ENCODE measurements at places on chromosomes 1 and 21.

- DNase-seq: no peak
Measured at GRCh38 chr1:41592451-41593125, 108.1 kb upstream of the EDN2 start.

DNA sequence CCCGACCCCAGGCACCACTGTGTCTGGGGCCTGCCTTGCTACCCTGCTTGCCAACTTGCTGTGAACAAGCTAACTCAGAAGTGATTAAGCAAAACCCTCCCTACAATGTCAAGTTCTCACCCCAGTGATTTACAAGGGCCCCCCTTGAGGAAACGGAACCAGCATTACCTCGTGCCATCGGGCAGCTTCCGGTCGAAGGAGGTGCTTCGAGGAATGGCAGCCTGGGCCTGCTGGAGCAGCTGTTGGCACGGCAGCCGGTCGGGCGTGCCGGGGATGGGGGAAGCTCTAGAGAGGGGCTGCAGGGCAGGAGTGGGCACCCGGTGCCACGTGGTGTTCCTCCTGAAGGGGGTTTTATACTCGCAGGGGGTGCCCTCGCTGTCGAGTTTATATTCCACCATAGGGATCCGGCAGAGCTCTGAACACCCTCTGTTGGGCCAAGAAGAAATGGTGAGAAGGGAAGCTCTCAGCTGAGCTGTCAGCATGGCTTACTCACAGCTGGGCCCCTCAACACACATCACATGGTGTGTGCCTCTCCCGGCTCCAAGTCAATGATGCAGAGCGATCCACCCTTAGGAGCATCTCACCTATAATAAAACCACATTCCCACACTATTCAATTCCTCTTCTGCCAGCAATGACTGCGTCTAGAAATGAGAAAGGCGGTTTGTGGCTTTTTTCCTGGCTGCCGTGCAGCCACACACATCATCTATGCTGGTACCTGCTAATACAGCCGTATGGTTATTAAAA lies 184.4 kb downstream of the SIPA1L2 start:
- DNase-seq: no peak

DNA sequence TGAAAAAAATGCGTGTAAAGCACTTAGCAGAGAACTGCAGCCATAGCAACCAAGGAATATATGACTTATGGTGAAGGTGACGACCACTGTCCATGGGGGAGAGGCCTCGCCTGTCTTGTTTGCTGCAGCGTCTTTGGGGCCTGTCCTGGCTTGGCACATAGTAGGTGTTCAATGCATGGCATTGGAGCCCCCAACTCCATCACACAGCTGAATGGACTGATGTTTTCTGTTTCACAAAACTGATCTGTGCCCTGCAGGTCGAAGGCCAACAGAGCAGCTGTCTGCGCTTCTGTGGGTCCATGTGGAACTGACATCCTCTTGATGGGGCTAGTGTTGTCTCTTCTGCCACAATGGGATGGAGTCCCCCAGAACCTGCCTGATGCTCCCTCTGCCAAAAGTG lies 296.0 kb downstream of the PTPRU start:
- DNase-seq: no peak

GRCh38 chr1:109181807-109182163 lies 31.9 kb upstream of the SARS1 start:
- no peak for DNase-seq

DNA sequence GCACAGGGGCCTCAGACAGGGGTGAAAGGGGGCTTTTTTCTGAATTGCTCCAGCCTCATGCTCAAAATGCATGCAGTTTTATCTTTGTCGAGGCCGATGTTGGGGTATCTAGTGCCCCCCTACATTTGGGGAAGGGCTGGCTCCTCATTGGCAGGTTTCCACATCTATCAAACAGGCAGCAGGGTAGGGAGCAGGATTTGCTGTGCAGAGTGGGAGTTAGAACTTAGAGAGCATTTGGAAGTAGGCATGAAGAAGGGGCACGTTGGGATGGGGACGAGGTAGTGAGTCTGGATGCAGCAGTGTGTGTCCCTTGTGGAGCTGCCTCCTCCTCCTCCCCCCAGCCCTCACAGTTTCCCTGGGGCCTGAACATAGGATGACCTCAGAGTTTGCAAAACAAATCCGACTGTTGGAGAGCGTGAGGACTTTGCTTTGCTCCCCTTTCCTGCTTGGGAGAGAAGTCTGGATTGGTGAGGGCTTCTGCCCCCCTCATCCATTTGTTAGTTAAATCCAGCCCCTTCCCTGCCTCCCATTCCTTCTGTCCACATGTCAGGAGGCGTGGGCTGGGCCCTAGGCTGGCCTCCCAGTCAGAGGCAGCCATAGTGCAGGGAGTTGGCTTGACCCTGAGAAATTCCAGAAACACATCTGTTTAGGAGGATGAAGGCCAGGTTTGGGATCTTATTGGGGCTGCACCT lies 36.9 kb upstream of the GPR37L1 start:
- no peak for DNase-seq

- no peak for DNase-seq
Measured at GRCh38 chr1:46254668-46255067, 7.1 kb downstream of the RAD54L start.

DNA sequence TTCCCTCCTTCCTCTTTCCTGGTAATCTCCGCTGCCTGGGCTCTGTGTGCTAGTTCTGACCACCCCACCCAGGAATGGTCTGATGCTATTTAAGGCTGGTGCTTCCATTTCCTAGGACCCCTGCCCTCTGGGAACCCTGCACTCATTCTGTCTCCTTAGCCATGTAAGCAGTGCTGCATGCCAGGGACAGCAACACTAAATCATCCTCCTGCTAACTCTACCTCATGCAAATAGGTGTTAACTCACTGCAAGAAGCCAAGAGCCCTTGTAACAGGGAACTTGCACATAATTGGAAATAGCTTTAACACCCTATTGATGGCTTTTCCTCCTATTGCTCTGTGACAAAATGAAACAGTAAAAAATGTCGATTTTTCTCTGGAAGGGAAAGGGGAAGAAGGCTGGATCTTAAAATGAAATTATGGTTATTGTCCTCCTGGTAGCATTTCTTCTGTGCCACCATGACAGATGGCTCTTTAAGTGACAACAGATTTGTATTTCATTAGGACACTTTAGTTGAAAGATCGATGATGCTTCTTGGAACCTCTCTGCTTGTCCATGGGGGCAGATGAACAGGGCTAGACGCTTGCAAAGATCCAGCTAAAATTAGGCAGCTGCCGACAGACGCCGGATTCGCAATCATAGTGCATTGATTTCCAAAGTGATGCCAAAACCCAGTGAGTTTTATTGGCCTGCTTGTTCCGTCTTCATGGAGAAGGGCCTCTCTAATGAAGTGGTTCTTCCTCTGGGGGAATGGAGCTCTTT lies 551.7 kb downstream of the MATN1 start:
- no peak for DNase-seq

DNA sequence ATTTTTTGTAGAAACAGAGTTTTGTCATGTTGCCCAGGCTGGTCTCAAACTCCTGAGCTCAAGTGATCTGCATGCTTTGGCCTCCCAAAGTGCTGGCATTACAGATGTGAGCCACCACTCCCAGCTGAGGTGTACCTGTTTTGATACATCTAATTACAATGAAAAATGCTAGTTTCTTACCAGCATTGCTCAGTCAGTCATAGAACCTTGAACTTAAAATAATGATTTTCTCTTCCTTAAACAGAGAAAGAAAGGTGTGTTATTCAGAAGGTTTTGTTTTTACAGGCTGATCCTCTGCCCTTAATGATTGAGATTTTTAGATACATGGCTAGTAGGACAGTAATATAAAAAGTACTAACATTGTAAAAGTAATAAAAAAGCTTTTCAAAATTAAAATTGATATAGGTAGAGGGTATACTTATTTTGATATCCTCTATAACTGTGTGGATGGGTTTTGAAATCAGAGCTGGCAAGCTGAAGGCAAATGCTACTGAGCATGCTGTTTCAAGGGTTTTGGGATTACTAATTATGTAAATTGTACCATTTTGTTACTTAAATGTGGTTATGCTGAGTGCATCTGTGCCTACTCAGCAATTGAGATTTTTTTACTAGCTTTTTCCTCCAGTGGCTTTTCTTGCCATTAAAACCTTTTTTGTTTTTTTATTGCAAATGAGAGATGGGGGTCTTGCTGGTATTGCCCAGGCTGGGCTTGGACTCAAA lies 16.1 kb downstream of the PRRC2C start:
- no peak for DNase-seq

DNA sequence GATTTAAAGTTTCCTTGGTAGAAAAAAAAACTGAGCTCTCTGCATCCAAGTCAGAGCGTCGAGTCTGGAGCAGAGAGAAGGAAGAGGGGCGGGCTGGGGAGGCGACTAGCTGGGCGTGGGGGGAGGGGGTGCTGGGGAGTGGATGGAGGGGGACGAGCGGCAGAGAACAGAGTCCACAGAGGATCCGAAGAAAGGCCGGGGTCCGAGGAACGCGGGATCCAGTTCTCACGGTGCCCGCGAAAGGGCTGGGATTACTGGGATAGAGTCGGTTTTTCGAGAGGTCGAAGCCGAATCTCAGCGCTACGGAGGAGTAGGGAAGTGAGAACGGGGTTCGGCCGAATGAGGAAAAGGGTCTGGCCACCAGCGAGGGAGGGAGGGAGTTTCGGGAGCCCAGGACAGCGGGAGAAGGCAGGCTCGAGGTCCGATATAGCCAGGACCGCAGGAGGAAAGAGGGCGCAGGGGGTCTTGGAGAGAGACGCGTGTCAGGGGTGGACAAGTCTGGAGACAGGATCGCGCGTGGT lies 665 bp downstream of the DAB1 start:
- DNase-seq: no peak

DNA sequence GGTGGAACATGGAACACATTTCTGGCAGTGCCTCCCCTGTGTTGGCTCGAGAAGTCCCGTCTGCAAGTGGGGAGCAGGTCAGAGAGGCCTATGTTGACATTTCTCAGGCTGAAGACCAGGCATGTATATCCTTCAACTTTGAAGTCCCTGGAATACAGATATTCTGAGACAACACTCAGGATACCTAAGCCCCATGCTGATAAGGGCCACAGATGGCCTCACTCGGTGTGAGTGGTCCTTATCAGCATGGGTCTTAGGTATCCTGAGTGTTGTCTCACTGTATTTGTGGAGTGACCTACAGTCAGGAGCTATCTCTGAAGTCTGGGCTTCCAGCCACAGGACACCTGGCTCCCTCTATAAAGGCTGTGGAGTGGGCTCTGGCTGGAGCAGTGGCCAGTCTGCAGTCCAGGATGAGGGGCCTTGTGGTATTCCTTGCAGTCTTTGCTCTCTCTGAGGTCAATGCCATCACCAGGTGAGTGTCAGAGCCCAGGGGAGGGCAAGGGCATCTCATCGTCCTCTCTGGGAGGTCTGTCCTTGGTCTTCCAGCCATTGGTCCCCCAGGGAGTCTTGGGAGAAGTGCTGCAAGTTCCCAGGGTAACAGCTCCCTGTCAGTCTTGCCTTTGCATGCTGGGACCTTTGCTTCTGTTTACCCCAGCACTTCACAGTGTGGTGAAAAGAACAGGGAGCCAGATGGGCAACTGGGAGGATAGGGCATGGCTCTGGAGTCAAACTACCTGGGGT lies 29.6 kb downstream of the PROK1 start:
- DNase-seq: no peak

- no peak for DNase-seq
Measured at GRCh38 chr1:63276624-63277023, 45.7 kb upstream of the FOXD3 start.

- no peak for DNase-seq
Measured at GRCh38 chr1:33143176-33143575, 38.7 kb downstream of the TRIM62 start.

DNA sequence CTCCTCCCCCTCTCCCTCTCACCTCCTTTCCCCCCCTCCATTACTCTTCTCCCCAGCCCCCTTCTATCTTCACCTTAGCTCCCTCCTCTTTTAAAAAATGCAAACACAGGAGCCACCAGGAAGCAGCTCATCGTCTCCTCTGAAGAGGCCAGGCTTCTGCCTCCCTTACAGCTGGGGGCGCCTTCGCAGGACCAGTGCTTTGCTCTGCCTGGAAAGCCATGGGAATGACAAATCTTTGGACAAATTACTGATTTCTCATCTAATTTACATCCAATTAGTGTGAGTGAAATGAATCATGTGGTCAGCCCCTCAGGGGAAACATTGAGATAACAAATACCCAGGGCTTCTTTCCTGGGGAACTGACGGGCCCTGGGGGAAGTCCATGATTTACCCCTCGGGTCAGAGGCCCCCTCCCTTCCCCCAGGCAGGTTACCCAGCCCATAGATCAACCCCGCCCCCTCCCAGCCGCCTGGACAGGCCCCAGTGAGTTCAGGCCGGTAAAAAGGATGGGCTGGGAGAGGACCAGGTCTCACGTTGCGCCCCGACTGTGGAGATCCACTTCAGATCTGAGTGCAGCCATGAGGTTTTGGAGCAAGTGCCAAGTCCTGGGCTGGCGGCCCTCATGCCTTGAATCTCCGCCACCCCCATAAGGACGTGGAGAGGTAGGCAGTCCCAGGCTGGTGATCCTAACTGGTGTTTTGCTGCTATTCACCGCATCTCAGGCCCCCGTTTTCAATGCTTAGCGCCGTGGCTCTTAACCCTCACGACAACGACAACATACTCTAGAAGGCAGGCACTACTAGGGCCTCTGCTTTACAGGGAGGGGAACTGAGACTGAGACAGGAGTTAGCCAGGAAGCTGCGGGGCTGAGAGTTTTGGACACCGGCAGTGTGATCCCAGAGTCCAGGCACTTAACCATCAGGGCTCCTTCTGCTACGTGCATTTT lies 300.8 kb downstream of the RRAGC start:
- no peak for DNase-seq

- DNase-seq: no peak
Measured at GRCh38 chr21:46207006-46207919, 21.3 kb downstream of the LSS start.

DNA sequence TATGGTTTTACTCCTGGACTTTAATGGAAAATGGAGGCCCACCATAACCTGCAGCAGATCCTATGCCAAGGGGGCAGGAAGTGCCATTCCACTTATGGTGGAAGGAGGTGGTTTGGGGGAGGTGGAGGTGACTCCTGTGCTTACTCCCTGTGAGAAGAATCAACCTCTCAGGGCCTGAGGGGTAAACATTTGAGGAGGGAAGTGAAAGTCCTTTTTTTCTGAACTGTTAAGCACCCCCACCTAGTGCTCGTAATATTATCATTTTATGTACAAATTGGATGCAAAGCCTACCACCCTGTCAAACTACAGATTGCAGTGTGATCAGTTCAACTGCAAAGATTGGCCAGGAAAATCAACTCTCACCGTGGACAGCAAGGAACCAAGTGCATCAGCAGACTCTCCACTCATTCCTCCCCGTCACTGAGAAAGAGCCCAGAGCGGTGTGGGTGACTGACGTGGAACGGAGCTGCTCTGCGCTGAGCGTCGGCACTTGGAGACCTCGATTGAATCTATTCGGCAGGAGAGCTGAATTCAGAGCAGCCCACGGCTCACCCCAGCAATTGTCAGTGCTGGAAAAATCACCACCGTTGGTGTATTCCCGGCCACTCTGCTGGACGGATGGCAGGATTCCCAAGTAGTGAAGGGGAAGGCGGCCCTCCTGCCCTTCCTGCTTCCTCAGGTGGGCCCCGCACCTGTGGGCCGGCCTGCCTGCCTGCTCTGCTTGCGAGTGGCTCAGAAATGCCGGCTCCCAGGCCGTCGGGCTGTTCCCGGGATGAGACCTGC lies 46.8 kb upstream of the COX20 start:
- no peak for DNase-seq

DNA sequence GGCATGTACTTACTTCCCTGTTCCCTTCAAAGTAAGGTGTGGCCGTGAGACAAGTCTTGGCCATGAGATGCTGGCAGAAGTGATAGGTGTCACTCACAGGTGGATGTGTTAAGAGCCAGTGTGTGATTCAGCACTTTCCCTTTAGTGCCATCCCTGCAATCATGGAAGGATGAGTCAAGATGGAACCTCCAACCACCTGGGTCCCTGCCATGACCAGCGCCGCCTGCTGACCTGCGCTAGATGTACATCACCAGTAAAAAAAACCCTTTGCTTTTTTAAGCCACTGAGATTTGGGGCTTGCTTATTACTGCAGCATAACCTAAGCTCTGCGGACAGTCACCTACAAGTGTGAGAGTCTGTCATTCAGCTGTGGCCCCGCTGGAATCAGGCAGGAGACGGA lies 71.7 kb downstream of the TOMM20 start:
- no peak for DNase-seq
